Activated naive CD8-positive, alpha-beta T cell treated with anti-CD3 and anti-CD28 coated beads, Interleukin-2, amount 10 ng/mL, durations not matched to agents 7 days and 5 days (primary cell): ENCODE measurements at places on chromosomes 4 and X. TPM values are rescaled to one million over a fixed set of nuclear protein-coding genes. Genes with fewer than 3 reads are reported as not detected.

Gene TREX2
- total RNA-seq, result 2.2 TPM

Gene CXorf49
- not detected for total RNA-seq

Gene PPP2R2C
- not detected for total RNA-seq

Gene GATA1
- not detected for total RNA-seq

Gene ITGB1BP2
- total RNA-seq, result 4.9 TPM

GRCh38 chrX:12978205-12979025 lies 3.5 kb downstream of the TMSB4X start:
- peaks cover 39% of the 10 kb centered on the region for H3K4me1 ChIP-seq
- H3K36me3 ChIP-seq, result peaks cover 32% of the 10 kb centered on the region
- H3K27ac ChIP-seq, result peak overlapping the region; percentile 98
- H3K27me3 ChIP-seq, result no peaks in the 10 kb centered on the region
- DNase-seq, result no peak
- peak overlapping the region; percentile 97 for H3K4me3 ChIP-seq

DNA sequence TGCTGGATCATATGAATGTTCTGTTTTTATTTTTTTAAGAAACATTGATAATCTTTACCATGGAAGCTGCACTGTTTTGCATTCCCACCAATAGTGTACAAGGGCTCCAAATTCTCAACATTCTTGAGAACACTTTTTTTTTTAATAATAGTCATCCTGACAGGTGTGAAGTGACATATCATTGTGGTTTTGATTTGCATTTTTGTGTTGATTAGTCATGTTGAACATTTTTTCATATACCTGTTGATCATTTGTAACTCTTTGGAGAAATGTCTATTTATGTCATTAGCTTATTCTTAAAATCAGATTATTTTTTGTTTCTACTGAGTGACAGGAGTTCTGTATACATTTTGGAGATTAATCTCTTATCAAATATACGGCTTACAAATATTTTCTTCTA lies 408.5 kb downstream of the GLUD2 start:
- no peaks in the 10 kb centered on the region for H3K4me1 ChIP-seq
- H3K27ac ChIP-seq, result no peak overlapping the region
- no peaks in the 10 kb centered on the region for H3K27me3 ChIP-seq
- no peak overlapping the region for H3K4me3 ChIP-seq
- H3K36me3 ChIP-seq, result no peaks in the 10 kb centered on the region

DNA sequence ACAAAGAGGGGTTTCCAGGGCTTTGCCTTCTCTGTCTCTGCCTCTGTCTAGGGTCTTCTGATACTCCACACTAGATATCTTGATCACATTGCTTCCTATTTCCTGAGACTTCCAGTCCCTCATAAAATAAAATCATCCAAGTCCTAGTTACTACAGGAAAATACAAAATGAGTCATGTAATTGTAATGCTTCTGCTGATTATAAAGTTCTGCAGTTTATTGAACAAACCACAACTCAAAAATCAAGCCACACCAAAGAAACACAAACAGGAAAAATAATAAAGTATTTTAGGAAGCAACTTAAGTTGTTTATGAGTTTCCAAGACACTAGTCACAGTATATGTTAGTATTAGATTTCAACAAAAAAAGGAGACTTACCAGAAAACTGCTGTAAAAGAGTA lies 695.1 kb upstream of the GALNTL6 start:
- H3K27ac ChIP-seq, result no peak overlapping the region
- no peaks in the 10 kb centered on the region for H3K36me3 ChIP-seq
- H3K4me1 ChIP-seq, result no peaks in the 10 kb centered on the region
- DNase-seq, result no peak
- no peak overlapping the region for H3K4me3 ChIP-seq

DNA sequence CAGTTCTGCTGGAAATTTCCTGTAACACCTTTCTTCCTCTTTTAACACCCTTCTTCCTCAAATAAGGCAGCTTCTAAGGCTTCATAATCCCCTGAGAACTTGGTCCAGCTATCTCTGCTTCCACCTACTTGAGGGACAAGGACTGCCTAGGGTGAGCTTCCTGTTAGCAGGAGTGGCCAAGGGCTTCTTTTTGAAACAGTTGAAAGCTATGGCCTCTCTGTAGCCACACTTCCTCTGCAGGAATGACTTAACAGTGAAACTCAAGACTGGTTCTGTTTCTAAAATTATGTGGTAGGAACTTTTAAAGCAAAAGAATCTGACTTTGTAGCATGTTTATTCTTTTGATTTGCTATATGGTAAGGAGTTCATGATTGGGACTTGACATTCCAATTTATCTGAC lies 108.5 kb upstream of the WDR1 start:
- no peaks in the 10 kb centered on the region for H3K27me3 ChIP-seq
- H3K4me1 ChIP-seq, result no peaks in the 10 kb centered on the region
- H3K4me3 ChIP-seq, result no peak overlapping the region
- H3K27ac ChIP-seq, result no peak overlapping the region
- no peaks in the 10 kb centered on the region for H3K36me3 ChIP-seq

GRCh38 chrX:48626401-48627298 lies 29.4 kb downstream of the WDR13 start:
- H3K4me1 ChIP-seq, result no peaks in the 10 kb centered on the region
- no peak overlapping the region for H3K27ac ChIP-seq
- no peak overlapping the region for H3K4me3 ChIP-seq
- no peak for DNase-seq

GRCh38 chrX:121902463-121902862 lies 855.1 kb downstream of the GLUD2 start:
- no peaks in the 10 kb centered on the region for H3K27me3 ChIP-seq
- H3K4me3 ChIP-seq, result no peak overlapping the region
- DNase-seq, result no peak
- no peaks in the 10 kb centered on the region for H3K4me1 ChIP-seq

DNA sequence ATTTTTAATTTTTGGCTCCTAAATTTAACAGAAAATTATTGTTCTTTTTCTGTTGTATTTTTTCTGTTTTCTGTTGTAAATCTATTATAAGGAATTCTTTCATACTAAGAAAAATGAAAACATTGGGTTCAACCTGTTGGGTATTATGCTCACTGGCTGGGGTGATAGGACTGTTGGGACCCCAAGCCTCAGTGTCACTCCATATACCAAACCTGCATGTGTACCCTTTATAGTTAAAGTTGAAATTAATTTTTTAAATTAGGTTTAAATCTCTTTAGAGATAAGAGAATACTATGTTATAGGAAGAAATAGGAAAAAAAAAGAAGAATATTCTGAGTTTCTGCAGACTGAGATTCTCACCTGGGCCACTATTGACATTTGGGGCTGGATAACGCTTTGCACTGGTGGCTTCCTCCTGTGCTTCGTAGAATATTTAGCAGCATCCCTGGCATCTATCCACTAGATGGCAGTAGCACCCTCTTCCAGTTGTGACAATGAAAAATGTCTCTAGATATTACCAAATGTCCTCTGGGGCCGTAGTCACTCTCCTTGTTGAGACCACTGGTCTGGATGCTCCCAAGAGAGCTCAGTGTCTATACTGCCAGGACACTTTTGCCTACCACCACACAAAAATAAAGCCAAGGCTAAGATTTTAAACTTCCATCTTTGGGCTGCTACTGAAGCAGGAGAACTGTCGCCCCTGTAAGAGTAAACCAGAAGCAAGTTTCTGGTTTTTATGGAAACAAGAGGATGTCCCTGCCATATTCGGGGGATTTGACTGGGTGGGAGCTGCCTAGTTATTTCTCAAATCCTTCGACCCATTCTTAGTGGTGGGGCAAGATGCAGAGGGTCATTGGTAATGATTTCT lies 22.4 kb upstream of the CLTRN start:
- peaks cover 13% of the 10 kb centered on the region for H3K4me1 ChIP-seq
- no peaks in the 10 kb centered on the region for H3K27me3 ChIP-seq
- DNase-seq, result no peak

DNA sequence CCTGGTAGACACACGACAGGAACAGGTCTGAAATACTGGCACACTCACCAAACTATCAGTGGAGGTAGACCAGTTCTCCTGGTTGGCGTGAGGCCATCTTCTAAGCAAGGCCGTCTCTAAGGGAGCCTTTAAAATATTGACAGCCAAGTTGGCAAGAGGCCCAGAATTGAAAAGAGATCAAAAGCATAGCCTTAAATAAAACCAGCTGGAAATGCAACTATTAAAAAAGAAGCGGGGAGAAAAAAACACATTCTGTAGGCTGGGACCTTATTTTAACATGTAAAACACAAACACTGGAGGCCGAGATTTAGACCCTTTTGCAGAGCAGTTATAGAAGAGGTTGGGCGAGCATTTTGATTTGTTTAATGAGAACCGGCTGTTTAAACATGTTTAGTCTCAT lies 233.0 kb upstream of the CLNK start:
- no peaks in the 10 kb centered on the region for H3K4me1 ChIP-seq
- no peak overlapping the region for H3K4me3 ChIP-seq
- no peaks in the 10 kb centered on the region for H3K36me3 ChIP-seq
- H3K27me3 ChIP-seq, result no peaks in the 10 kb centered on the region
- DNase-seq, result no peak

GRCh38 chrX:130896026-130896425 lies 7.0 kb downstream of the ENOX2 start:
- no peak overlapping the region for H3K4me3 ChIP-seq
- DNase-seq, result no peak
- H3K4me1 ChIP-seq, result peaks cover 2% of the 10 kb centered on the region
- peaks cover 11% of the 10 kb centered on the region for H3K36me3 ChIP-seq
- H3K27ac ChIP-seq, result no peak overlapping the region
- no peaks in the 10 kb centered on the region for H3K27me3 ChIP-seq

GRCh38 chr4:153274967-153275366 lies 69.5 kb upstream of the MND1 start:
- no peak overlapping the region for H3K27ac ChIP-seq
- H3K4me1 ChIP-seq, result peaks cover 6% of the 10 kb centered on the region
- peaks cover 2% of the 10 kb centered on the region for H3K27me3 ChIP-seq
- H3K36me3 ChIP-seq, result no peaks in the 10 kb centered on the region

DNA sequence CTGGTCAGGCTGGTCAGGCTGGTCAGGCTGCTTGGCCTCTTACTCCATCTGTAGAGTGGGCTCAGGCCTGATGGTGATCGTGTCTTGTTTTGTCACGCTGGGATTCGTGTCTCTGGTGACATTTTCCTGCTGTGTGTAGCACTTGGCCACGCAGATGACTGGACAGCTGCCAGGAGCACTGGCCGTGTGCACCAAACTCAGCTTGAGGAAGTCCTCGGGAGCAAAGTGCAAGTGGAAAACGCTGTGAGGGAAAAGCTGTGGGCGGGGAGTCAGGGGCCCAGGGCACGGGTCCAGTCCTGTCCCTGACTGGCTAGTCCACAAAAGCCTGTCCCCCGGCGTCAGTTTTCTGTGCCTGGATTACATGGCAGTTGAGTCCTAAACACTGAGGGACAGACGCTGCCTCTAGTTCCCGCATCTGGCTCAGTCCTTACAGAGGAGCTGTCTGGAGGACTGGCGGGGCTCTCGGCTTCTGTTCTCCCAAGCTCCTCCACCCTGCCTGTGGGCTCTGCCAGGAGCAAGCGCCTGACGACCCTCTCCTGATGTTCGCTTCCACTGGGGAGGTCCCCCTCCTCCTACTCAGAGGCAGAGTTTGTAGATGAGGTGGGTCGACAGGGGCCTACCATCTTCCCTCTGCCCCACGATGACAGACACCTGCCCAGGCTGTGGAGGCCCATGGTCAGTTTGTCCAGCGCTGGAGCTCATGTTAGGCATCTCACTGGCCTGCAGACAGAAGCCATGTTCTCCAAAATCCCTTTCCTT lies 35.9 kb upstream of the GRPEL1 start:
- H3K27me3 ChIP-seq, result peaks cover 17% of the 10 kb centered on the region
- H3K36me3 ChIP-seq, result no peaks in the 10 kb centered on the region
- peak overlapping the region; percentile 93 for H3K4me3 ChIP-seq
- H3K27ac ChIP-seq, result no peak overlapping the region
- peaks cover 10% of the 10 kb centered on the region for H3K4me1 ChIP-seq
- no peak for DNase-seq

DNA sequence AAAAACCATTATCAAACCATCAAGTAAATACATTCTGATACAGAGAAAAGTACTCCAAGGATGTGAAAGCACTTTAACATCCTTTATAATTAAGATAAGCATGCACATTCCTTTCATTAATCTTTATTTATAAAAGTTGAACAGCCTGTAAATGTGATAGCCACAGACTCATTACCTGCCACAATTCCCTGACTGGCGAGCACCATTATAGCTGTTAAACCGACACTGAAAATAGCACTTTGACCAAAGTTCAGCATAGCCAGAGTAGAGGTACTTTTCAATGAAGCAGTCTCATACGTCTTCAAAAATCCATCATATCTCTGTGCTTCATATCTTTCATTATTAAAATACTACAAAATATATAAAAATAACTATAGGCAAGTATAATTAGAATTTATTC lies 84.7 kb downstream of the ABCB7 start:
- DNase-seq, result no peak
- no peaks in the 10 kb centered on the region for H3K4me1 ChIP-seq
- no peaks in the 10 kb centered on the region for H3K27me3 ChIP-seq
- peaks cover 8% of the 10 kb centered on the region for H3K36me3 ChIP-seq
- H3K27ac ChIP-seq, result no peak overlapping the region
- H3K4me3 ChIP-seq, result no peak overlapping the region

- no peaks in the 10 kb centered on the region for H3K4me1 ChIP-seq
- H3K27ac ChIP-seq, result no peak overlapping the region
- H3K4me3 ChIP-seq, result no peak overlapping the region
- DNase-seq, result no peak
- no peaks in the 10 kb centered on the region for H3K36me3 ChIP-seq
Measured at GRCh38 chr4:2072971-2073807, 14.1 kb downstream of the NAT8L start.

DNA sequence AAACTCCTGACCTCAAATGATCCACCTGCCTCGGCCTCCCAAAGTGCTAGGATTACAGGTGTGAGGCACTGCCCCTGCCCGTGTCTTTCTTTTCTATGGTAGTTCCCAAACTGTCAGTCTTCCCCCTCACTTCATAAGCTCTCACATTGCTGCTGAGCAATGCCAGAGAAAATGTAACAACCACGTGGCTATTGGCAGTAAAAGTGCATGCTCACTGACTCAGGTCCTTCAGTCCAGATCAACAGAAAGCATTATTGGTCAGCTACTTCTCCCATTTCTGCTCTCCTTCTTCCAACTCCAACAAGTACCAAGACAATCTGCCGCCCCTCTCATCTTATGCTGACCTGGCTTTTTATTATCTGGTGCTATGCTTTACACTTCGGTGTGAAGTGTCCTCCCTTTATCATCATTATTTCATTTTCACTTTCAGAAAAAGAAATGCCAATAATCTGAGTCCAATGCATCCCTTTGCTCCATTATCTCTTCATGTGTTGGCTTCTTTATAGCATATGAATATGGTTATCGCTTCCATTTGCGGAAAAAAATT lies 133.8 kb upstream of the UGT8 start:
- H3K4me1 ChIP-seq, result no peaks in the 10 kb centered on the region
- H3K27me3 ChIP-seq, result no peaks in the 10 kb centered on the region
- H3K36me3 ChIP-seq, result no peaks in the 10 kb centered on the region
- DNase-seq, result no peak

DNA sequence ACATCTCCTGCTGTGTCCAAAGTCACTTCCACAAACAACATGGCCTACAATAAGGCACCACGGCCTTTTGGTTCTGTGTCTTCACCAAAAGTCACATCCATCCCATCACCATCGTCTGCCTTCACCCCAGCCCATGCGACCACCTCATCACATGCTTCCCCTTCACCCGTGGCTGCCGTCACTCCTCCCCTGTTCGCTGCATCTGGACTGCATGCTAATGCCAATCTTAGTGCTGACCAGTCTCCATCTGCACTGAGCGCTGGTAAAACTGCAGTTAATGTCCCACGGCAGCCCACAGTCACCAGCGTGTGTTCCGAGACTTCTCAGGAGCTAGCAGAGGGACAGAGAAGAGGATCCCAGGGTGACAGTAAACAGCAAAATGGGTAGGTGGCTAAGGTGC lies 123.9 kb downstream of the PDLIM5 start:
- no peak overlapping the region for H3K4me3 ChIP-seq
- no peak overlapping the region for H3K27ac ChIP-seq
- DNase-seq, result no peak
- H3K4me1 ChIP-seq, result peaks cover 4% of the 10 kb centered on the region

- H3K36me3 ChIP-seq, result peaks cover 5% of the 10 kb centered on the region
- H3K4me1 ChIP-seq, result peaks cover 5% of the 10 kb centered on the region
- no peak for DNase-seq
- H3K27ac ChIP-seq, result no peak within 1 kb of the TSS
Measured at GRCh38 chrX:34656842-34657725, at the start of gene TMEM47. Gene TMEM47, minus strand, starts transcription at chrX:34657285. Its CDS starts 256 bp downstream, at chrX:34657029.
